ENCODE measurements at places on chromosomes 5 and 9.

- peak; percentile 40 for DNase-seq
Observed at GRCh38 chr9:2419347-2419746, 202.2 kb upstream of the VLDLR start.

- no peak for DNase-seq
Observed at GRCh38 chr5:65184780-65185179, 296.9 kb downstream of the ADAMTS6 start.

- DNase-seq: no peak
Observed at GRCh38 chr5:112023766-112024165, 266.8 kb upstream of the NREP start.

DNA sequence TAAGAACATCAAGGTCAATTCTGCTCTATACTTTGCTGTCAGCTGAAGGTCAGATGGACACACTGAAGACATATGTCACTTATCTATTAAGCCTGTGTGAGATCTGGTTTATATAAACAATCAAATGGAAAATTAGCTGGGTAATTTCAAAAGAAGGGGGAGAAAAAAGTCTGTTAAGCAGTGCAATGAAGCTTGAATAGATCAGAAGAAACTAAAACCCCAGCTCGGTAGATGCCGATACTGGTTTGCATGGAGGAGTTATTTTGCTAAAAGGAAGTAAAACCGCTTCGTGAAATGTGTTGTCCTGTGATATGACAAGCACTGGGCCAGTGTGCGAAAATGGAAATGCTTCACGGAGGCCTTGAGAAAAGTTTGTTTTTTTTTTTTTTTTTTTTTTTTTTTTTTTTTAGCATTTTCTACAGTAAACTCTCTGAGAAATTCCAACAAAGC is 148.8 kb downstream of the MEF2C start:
- DNase-seq: no peak

GRCh38 chr9:86663905-86664304 is 283.4 kb downstream of the GAS1 start:
- no peak for DNase-seq

DNA sequence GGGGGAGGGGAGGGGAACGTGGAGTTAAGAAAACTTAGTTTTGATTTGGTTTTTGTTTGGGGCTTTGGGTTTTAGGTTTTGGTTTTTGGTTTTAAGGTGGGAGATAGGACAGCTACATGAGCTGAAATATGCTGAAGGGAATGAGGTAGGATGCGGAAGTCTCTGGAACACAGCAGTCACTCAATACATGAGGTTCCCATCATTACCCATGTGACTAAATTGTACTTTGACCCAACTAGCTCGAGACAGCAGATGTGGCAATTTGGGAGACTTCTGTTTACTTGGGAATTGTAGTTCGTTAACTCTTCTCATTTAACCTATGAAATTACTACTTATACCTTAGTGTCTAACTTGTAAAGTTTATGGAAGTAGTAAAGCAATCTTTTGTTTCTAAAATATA is 124.2 kb downstream of the TLE1 start:
- no peak for DNase-seq

- DNase-seq: no peak
Observed at GRCh38 chr9:110580850-110581249, 1.3 kb upstream of the SVEP1 start.

DNA sequence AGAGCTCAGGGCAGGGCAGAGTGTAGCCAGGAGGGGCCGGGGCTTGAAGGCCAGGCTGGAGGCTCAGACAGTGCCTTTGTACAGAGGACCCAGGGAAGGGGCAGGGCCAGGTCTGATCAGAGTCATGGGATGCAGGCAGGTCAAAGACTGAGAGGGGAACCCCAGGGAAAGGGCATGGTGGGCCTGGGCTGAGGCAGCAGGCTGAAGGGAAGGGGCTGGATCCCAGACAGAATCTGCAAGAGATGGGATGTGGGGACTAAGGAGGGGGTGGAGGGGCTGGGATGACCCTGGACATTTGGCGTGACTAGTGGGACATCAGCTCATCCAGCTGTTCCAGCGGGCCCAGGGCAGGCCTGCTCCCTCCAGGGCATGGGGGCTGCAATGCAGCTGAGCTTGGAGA is 15.5 kb upstream of the MRNIP start:
- DNase-seq: no peak

DNA sequence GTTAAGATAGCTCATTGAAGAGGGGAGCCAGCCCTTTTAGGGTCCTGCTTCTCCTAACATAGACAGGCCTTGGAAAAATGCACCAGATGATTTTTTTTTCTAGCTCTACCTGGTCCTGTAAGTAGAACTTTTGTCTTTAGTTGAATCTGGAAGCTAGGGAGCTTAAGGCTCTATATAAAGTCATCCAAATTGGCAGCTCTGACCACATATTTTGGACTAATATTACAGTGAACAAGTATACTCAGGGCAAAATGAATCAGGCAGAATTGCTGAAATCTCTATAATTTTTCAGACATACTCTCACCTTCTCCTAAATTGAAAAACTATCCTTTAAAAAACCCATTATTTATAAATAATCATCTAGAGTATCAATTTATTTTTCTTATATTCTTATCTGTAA is 375.6 kb downstream of the OSTF1 start:
- DNase-seq: no peak

GRCh38 chr9:84845956-84846900 is 176.7 kb downstream of the NTRK2 start:
- DNase-seq: no peak

- DNase-seq: no peak
Observed at GRCh38 chr9:13770956-13771355, 491.5 kb upstream of the MPDZ start.

DNA sequence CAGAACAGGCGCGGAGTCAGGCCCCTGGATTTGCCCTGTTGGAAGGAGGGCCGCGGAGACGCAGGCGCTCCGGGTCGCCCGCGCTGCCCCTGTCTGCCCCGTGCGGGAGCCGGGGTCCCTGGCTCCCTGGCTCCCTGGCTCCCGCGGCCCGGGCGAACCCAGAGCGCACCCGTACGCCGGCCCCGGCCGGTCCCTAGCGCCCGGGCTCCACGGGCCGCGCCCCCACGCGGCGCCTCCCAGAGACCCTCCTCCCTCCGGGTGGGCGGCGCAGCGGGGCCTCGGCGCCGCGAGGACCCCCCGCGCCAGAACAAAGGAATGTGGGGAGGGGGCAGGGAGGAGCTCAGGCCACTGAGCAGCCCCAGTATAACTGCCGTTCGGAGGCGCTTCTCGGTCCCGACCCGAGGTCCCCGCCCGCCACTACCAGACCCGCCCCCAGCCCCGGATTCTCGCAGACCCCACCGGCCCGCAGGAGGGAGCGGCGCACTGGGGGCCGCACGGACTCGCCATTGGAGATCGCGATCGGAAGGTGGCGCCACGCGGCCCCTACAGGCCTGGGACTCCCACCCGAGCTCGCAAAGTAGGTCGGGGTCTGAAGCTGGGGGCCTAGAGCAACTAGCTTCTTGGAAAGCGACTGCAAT is 2.4 kb downstream of the NFIL3 start:
- DNase-seq: no peak

DNA sequence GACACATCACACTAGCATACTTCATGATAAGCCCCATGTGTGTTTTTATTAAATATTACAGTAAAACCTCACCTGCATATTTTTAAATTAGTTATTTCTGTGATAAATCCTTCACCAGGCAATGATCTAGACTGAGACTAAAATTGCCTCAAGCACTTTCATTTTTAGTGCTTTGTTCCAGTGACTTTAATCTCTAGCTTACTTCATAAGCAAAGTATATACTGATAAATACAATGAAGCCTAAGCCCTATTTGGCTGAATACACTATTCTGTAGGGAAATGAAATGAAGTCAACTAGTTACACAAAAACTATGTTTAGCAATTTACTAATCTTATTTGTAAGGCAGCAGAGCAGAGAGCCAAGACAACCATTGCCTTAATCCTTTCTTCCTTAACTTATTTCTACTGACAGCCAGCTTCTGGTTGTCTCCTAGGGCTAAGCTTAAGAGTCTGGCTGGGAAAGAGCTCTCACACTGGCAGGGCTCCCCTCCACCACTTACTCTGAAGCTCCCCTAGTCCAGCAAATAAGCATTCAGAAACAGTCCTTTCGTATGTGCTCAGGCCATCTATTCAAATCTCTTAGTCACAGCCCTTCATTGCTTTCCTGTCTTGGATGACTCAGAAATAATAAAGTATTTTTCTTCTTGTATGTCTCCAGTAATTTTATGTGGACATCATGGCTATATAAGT is 31.4 kb upstream of the MTAP start:
- no peak for DNase-seq

DNA sequence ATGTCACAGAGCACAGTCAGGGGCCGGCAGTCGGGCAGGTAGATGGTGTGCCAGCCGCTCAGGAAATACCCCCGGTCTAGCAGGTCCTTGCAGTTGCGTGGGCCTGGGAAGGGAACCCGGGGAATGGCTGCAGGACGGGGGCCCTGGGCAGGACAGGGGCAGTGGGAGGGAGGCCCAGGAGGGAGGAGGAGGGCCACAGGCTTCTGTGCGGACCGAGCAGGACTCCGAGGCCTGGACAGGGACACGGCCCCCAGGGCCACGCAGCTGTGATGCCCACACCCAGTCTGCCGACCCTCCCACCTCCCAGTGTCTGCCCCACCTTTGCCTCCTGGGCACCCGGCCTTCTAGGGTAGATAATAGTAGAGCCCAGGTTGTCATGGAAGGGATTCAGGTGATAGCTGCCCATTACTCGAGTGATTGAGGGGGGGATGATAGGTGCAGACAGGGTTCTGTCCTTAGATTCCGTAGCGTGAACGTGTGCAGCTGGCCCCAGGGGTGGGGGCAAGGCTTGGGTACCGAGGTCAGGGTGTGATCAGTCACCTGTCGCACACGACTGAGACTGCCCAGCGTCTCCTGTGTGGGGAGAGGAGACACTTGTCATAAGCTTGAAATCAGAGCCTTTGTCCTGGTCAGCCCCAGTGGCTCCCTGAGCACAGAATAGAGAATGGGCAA is 4.5 kb downstream of the FCN1 start:
- DNase-seq: no peak

DNA sequence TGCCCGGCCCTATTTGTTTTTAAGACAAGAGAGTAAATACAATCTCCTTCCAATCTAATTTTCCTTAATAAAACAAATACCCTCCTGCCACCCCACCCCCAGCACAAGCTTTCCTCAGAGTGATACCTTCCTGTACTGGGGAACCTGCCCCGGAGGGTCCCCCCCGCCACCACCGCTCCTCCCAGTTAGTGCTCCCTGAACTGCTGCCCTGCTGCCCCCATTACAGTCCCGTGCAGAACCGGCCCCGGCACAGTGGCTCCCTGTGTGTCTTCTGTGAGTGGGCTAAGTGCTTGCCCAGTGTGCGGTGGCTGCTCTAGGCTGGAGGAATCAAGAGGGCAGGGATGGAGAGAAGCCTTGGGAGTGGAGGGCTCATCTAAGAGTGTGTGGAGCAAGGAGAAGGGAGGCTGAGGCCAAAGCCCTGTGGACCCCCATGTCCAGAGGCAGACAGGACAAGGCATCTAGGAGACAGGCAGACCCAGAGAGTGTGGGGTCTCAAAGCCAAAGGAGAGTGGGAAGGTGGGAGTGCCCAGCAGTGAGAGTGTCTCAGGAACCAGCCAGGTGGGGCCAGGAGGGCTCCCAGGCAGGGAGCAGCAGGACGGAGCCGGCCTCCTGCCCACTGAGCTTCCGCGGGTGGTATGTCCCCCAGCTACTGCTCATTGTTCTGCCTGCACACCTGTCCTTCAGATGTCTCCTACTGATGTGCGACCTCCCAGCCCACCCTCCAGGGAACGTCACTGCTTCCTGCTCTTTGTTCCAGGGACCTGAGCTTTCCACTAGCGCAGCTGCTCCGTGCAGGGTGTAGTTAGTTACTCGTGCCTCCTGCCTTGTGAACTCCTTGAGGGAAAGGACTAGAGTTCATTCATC is 129.0 kb downstream of the DAB2IP start:
- DNase-seq: no peak
